Hematopoietic multipotent progenitor cell treated with erythropoietin and hydrocortisone succinate and interleukin-3 and kit ligand, for 4 days (in vitro differentiated cells): ENCODE measurements at places on chromosomes 4 and X.

- no peak for DNase-seq
These were observed 19.8 kb downstream of the GBA3 start for GRCh38 chr4:22712529-22712928.

- DNase-seq, result no peak
These were observed 142.3 kb upstream of the SLIT2 start for GRCh38 chr4:20109391-20109790.

GRCh38 chr4:128823025-128823661 lies 13.6 kb downstream of the JADE1 start:
- DNase-seq, result no peak

GRCh38 chrX:24148121-24148520 lies 1.4 kb upstream of the ZFX start:
- peak; percentile 35 for DNase-seq

DNA sequence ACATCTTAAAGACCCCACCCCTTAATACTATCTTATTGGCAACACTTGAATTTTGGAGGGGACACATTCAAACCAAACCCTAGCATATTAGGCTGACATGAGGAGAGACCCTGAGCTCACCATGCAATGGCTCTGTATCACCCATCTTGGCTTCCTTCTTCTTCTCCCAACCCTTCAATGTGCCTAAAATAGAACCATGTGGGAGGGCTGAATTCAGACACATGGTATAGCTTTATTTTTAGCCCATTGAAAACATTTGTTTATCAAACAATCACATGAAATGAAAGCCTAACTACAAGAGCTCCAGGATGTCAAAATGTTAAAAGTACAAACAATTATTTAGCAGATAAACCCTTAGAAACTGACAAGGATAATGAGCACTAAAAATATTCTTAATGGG lies 81.6 kb downstream of the RASL11B start:
- DNase-seq, result no peak

- no peak for DNase-seq
These were observed 21.8 kb downstream of the NKX3-2 start for GRCh38 chr4:13522282-13523104.

- DNase-seq, result no peak
These were observed 93.7 kb downstream of the FAAH2 start for GRCh38 chrX:57380026-57380796.

DNA sequence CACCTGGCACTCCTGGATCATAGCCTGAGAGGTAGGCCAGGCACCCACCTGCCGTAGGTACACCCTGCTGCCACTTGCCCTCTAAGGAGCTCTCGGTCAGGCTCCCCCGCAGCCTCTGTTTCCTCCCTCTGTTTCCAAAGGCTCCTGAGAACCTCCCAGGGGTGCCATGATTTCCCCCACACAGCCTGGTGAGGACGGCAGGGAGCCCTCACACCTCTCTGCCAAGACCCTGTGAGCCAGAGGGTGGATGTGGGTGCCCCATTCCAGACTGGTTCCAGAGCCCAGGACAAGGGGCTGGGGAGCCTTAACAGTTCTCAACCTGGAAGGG lies 1.6 kb upstream of the ABLIM2 start:
- no peak for DNase-seq

GRCh38 chr4:143713955-143714625 lies 13.6 kb upstream of the FREM3 start:
- no peak for DNase-seq

DNA sequence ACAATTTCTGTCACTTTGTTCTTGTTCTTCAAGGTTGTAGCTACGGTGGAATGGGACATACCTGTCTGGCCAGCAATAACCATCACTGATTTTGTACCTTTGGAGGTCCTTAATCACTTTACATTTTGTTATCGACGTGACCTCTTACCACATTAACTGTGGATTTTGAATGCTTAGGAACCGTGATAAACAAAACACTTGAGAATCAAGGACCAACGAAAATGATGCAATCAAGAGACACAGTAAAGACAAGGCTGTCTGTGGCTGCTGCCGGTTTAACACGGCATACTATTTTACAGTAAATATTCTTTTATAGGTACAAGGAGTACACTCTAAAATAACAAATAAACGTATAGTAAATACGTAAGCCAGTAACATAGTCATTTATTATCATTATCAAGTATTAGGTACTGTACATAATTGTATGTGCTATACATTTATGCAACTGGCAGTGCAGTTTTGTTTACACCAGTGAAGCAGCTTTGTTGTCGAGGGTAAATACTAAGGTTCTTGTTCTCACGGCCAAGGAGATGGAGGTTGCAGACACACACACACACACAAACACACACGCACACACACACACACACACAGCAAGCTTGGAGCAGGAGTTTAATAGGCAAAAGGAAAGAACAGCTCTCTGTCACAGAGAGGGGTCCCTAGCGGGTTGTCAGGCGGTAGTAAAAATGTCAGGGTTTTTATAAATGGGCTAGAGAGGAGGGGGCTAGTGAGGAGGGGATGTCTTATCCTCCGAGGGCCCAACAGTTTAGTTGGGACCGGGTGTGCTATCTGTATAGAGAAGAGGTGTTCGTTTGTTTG lies 194.7 kb upstream of the CXorf51B start:
- no peak for DNase-seq

DNA sequence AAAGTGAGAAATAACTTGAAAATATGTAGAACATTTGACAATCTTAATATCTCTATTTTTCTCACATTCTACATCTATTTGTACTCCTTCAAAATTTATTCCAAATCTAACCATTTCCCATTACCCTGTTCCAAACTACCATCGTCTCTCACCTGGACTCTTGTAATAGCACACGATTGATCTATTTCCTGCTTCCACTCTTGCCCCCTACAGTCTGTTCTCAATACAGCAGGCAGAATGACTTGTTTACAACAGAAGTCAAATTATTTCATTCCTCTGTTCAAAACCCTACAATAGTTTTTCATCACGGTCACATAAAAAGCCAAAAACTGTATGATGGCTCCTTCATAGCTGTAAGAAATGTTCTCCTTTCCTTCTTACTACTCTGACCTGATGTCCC lies 21.1 kb upstream of the LUZP4 start:
- peak; percentile 9 for DNase-seq

GRCh38 chr4:186739802-186740434 lies 16.3 kb upstream of the FAT1 start:
- no peak for DNase-seq

DNA sequence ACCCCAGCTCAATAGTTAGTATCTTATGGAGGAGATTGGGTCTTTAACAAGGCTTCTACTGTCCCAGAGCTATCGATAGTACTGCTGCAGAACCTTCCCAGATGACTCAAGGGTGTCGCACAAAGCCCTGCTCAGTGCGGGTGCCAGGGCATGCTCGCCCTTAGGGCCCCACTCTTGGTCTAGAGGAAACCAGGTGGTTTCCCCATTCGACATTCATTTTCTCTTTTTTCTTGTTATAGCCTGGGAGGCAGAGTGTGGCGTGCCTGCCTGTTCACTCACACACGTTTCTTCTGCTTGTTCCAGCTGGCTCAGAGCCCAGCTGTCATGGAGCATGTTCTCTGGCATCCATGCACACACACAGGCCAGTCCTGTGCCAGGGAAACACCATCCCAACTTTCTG lies 144.5 kb downstream of the SMIM20 start:
- DNase-seq, result no peak

- no peak for DNase-seq
These were observed 36.9 kb upstream of the ADAD1 start for GRCh38 chr4:122341886-122342285.

DNA sequence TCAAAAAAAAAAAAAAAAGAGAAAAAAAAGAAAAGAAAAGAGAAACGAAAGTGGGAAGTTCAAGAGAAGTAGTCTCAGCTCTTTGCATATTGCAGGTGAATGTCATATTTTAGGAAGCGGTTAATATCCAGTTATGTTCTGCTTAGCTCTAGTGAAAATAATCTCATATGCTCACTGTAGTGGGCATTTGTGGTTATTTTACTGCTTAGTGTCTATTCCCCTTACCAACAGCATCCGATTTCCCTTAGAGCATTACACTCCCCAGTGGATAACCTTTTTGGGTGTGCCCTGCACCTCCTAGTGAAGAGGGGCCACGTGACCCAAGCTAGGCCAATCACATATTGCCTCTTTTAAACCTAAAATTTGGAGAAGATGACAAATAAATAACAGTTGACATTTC lies 111.2 kb upstream of the ZNF827 start:
- DNase-seq, result no peak

- DNase-seq, result no peak
These were observed 200.3 kb upstream of the NHS start for GRCh38 chrX:17174671-17175070.

GRCh38 chr4:6198278-6198677 lies 2.1 kb downstream of the JAKMIP1 start:
- DNase-seq, result no peak

- DNase-seq, result no peak
These were observed 229.6 kb downstream of the PRDM5 start for GRCh38 chr4:120692964-120693363.

- DNase-seq, result no peak
These were observed 134.0 kb downstream of the MID1 start for GRCh38 chrX:10486373-10486772.

DNA sequence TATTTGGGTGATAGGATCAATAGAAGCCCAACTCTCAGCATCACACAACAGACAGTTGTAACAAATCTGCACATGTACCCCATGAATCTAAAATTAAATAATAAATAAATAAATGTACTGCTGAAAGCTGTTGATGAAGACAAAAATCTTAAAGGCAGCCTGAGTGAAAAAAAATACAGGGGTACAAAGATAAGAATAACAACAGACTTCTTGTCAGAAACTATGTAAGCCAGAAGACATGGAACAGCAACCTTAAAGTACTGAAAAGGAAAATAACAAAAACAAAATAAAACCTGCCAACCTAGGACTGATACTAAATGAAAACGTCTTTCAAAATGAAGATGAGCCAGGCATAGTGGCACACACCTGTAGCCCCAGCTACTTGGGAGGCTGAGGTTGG lies 25.0 kb upstream of the PDLIM5 start:
- DNase-seq, result peak; percentile 22

DNA sequence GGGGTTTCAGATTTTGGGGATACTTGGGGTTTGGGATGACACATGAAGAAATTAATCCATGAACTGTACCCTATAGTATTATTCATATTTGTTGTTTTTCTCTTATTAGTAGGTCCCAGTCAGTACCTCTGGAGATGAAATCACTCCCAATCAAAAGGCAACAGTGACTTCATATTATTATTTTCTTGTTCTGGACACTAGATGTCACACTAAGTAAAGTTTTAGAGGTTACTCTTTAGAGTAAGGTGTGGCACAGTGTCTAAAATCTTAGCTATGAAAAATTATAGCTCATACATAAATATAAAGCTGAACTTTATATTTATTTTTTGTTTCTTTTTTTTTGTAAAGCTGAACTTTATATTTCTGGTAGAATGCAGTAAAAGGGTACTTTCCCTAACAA lies 35.1 kb downstream of the FAM114A1 start:
- DNase-seq, result peak; percentile 73

DNA sequence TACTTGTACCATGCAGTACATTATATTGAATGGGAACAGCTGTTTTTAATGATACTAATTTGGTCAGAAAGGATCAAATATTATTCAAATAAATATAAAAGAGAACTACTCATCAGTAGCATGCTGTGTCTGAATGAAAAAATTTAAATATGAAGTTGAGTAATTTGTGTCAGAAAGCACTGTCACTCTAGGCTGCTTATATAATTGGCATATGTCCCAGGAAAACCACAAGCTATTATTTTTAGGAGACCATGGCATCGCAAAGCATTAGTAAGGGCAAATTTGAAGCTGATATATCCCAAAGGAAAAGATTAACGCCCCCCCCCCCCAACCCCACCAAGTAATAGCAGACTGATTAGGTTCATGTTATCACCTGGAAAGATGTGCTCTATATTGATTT lies 388.5 kb upstream of the SPANXN4 start:
- no peak for DNase-seq

- DNase-seq, result no peak
These were observed 92.1 kb downstream of the SLC9A7 start for GRCh38 chrX:46666831-46667230.

- DNase-seq, result no peak
These were observed 16.3 kb downstream of the SLIT2 start for GRCh38 chr4:20268028-20268427.

- no peak for DNase-seq
These were observed 1135.0 kb upstream of the TENM3 start for GRCh38 chr4:181108237-181108636.

DNA sequence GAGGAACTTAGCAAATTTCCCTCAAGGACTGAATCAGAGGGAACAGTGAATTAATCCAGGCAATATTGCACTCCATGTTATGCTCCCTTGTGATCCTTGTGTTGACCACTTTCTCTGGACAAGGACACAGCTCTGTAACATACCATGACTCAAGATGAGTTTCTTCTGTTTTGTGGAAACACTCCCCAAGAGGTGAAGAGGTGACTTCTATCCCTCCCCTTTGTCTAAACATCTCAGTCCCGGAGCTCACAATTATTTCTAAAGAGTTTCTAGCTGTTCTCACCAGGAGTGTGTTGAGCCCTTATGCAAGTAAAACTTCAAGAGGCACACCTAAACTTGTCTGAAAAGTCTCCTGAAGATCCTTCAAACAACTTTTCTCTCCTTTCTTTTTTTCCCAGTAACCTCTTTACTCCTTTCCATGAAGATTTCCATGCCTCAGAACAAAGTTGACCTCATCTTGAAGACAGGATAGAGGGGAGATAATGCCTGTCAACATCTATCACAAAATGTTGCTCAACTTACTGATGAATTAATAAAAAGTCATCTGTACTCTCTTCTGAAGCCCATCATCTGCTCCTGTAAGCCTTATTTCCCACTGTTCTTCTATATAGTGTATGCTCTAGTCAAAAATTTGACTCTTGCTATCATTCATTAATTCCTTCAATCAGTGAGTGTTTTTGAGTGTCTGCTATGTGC lies 429.1 kb downstream of the SPRY1 start:
- DNase-seq, result no peak

DNA sequence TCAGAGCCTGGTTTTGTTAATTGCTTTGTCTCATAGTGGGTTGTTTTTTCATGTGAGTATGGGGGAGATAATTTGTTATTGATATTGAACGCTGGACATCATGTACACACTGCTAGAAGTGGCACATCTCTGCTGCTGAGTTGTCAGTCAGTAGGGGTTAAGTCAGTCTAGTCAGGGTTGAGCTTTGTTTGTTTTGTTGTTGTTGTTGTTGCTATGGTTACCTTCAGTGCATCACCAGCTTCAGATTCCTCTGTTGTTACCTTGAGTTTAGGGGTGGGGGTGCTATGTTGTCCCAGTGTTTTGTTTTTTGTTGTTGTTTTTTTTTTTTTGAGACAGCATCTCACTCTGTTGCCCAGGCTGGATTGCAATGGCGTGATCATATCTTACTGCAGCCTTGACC lies 9.9 kb downstream of the YIPF6 start:
- no peak for DNase-seq

DNA sequence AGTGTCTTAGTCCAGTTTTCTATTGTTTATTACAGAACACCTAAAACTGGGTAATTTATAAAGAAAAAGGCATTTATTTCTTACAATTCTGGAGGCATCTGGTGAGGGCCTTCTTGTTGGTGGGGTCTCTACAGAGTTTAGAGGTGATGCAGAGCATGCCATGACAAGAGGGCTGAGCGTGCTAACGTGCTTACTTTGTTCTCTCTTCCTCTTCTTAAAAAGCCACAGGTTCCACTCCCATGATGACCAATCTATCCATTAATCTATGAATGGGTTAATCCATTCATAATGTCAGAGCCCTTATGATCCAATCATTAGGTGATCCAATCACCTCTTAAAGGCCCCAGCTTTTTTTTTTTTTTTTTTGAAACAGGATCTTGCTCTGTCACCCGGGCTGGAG lies 291.5 kb upstream of the GALNTL6 start:
- no peak for DNase-seq

GRCh38 chrX:56588397-56589188 lies 25.2 kb downstream of the UBQLN2 start:
- no peak for DNase-seq
